Omental fat pad (tissue), 4 donors: ENCODE measurements at places on chromosomes 5 and 9.

DNA sequence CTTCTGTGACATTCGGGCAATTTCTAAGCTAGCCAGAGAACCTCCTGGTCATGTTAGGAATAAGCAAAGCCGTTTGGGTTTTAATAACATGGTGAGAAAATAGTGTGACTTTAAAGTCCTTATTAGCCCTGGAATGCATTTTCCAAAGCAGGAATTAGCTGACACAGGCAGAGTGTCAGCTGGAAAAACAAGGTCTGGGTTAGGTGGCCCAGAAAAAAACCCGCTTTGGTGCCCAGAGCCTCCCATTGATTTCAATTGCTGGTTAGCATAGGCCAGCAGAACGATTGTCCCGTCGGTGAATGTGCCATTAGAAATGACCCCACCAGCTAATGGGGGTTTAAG lies 62.1 kb upstream of the CPEB4 start:
- DNase-seq, result no peak

DNA sequence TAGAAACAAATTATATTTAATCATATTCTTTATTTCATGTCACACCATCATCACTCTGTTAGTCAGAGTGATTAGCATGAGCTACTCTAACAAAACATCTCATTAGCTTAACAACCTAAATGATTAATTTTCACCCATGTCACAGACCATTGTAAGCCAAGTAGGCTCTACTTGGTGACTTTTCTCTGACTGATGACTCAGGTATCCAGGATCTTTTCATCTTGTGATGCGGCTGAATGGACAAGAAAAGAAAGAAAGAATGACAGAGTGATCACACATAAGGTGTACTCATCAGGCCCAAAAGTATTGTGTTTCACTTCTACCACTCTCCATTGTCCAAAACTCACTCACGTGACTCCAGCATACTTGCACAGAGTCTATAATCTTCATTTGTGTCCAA lies 299.3 kb downstream of the ANXA1 start:
- no peak for DNase-seq

DNA sequence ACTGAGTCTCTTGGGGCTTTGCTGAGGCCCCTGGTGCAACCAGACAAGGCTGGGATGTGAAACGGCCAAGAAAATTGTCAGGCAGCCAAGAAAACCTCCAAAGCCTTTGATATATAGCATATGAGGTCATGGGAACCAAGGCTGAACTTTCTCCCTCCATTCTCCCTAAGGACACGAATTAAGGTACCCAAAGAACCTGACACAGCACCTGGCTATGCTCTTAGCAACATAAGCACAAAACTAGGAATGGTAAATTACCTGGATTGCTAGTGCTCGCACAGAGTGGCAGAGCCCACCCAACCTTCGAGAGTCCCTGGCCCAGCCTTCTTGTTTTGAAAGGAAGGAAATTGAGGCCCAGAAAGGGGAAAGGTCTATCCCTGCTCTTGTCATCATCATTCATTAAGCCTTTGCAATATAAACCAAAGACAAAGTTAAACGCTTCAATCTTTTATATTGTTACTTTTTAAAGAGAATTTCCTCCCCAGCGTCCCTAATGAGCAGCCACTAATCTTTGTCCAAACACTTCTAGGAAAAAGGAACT lies 220.0 kb upstream of the NR4A3 start:
- no peak for DNase-seq

DNA sequence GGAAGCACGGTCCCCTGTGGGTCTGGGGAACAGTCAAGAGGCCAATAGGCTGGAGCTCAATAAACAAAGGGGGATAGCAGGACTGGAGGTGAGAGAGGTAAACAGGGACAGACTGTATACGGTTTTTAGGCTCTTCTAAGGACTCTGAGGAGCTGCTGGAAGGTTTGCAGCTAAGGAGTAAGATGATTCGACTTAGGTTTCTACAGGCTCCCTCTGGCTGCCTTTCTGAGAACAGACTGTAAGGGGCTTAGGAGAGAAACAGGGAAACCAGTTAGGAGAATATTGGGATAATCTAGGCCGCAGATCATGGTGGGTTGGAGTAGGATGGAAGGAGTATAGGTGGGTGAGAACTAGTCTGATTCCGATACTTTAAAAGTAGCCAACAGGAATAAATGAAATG lies 10.4 kb downstream of the CDK5RAP2 start:
- DNase-seq, result no peak

DNA sequence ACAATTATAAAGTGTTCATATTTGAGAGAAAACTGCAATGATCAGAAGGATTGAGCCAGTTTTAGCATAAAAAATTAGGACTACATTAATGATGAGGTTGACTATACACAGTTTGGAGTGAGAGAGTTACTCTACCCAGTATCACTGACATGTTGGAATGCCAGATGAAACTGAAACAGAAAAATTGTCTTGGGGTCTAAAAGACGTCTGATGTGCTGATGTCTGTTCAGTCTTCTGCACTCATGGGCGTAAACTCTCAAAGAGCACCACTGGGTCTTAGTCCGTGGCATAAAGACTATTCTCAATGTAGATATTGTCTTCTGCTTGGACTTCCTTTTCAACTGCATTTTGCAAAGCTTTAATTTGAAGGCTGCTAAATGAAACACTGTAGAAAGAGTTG lies 29.5 kb downstream of the HAVCR1 start:
- DNase-seq, result no peak

GRCh38 chr9:92728831-92729734 lies 35.5 kb downstream of the BICD2 start:
- DNase-seq, result no peak

DNA sequence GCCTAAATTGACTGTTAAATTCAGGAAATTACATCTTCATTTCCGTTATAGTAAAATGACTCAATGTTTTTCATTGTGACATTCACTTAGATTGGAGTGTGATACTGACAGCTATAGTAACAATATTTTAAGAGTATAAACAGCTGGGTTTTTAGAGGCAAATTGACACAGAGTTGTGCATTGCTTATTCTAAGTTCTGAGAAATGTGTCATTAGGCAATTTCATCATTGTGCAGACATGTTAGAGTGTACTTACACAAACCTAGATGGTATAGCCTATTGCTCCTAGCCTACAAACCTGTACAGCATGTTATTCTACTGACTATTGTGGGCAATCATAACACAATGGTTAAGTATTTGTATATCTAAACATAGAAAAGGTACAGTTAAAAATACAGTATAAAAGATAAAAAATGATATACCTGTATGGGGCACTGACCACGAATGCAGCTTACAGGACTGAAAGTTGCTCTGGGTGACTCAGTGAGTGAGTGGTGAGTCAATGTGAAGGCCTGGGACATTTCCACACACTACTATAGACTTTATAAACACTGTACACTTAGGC lies 132.7 kb downstream of the PDE4D start:
- no peak for DNase-seq

DNA sequence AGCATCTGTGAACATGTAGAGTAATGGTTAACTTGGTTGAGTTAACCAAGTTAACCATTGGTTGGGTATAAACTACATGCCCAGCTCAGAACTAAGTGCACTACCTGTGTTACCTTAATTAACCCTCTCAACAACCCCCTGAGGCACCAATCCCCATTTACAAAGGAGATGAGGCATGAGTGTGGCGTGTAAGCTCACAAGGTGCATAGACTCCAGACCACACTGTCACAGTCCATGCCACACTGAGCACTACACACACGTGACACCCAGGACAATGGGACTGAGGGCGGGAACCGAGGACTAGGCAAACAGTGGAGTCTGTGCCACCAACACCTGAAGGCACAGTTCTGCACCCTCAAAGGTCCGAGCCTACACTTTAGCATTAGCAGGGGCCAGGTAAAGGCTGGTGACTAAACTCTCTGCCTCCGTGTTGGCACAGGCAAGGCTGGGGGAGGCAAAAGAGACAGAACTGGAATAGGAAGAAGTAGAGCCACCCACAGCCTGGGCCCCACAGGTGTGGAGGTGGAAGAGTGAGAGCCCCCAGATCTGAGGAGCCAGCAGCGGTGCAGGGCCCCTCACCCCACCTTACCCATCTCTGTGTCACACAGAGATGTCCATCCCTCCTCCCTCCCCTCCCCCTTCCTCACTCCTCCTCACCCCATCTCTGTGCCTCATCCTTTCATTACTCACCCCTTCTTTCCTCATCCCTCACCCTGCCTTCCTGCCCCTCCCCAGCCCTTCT lies 2.2 kb upstream of the DNAJB5 start:
- DNase-seq, result no peak
